ENCODE measurements at places on chromosomes 6 and 20. TPM values are rescaled to one million over a fixed set of nuclear protein-coding genes. Genes with fewer than 3 reads are reported as not detected.

PXMP4 gene
- total RNA-seq: 11.7 TPM

LY86 gene
- 0.89 TPM for total RNA-seq

MAS1 gene
- not detected for total RNA-seq

ENPP3 gene
- total RNA-seq: 0.11 TPM

SLC35A1 gene
- 9.8 TPM for total RNA-seq

MLN gene
- not detected for total RNA-seq

SLC12A5 gene
- not detected for total RNA-seq

DNA sequence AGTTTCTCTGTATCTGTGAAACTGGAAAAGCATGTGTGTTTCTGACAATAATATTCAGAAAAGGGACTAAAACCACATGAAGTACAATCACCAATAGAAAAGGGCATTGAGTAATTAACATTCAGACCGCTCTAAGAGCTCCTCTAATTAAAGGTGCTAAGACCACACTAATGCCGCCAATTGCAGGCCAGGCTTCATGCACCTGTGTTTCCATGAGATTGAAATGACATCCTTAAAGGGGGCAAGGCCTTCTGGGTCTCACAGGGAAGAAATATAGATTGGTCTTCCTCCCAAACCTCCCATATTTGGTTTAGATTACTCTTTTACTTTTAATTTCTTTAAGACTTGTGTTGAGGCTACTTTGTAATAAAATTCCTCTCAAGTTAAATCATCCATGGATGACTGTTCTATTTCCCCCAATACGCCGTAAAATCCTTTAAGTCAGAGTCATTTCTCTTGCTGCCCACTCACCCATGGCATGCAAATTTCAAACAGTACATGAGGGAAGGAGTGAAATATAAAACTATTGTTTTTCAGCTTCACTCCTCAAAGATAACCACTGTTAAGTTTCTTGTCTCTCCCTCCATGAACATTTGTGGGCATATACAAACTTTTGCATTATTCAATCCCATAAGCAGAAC lies 110.6 kb downstream of the UBE3D start:
- no peak for DNase-seq

GRCh38 chr6:41176189-41176588 lies 13.3 kb upstream of the TREM2 start:
- DNase-seq: no peak

DNA sequence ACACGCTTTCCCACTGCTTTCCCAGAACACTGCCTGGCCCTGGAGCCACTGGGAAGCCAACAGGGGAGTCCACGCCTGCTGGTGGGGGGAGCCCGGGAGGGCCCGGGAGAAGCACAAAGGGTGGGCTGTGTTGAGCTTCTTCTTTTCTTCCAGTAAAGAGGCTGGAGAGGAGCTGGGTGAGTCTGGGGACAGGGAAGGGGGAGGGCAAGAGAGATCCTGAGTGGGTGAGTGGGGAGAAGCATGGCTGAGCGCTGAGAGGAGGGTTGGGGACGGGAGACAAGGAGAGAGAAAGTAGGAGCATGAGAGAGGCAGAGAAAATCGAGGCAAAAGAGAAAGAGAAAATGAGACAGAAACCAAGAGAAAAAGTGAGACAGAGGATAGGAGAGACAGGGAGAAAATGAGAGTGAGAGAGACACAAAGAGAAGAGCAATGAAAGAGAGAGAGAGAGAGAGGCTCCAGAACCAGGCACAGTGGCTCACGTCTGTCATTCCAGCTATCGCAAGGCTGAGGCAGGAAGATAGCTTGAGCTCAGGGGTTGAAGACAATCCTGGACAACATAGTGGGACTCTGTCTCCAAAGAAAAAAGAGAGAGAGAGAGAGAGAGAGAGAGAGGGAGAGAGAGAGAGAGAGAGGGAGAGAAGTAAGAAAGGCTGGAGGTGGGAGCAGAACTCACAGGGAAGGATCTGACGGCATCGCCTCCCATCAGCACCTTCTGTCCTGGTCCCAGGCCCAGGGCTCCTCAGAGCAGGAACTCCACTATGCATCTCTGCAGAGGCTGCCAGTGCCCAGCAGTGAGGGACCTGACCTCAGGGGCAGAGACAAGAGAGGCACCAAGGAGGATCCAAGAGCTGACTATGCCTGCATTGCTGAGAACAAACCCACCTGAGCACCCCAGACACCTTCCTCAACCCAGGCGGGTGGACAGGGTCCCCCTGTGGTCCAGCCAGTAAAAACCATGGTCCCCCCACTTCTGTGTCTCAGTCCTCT lies 2.0 kb downstream of the LST1 start:
- no peak for DNase-seq

DNA sequence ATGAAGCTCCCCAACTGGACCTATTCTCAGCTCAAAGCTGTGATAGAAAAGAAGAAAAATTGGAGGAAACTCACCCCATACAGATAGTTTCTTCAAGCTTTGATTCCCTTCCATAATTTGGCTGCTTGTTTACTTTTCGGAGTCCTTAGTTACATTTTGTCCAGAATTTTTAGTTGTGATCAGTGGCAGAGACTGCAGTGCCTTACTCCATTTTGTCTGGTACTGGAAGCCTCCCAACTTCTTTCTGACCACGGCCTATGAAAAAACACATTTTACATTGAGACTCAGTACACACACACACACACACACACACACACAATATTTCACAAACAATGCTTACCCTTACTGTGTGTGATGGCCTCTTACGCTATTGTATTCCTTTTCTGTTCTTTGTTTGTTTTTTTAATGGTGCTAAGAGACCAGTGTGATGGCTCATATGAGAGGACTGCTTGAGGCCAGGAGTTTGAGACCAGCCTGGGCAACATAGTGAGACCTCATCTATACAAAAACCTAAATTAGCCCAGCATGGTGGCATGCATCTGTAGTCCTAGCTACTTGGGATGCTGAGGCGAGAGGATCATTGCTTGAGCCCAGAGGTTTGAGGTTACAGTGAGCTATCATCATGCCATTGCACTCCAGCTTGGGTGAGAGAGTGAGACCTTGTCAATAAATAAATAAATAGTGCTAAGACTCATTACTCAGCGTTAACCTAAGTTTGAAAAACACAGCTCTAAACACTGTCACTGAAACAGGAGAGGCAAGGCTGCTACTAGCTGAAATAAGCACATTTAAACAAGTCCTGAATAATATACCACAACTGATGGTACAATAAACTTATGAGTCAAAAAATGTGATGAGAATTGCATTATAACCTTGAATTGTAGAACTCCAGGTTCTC lies 13.8 kb upstream of the RNF8 start:
- no peak for DNase-seq

DNA sequence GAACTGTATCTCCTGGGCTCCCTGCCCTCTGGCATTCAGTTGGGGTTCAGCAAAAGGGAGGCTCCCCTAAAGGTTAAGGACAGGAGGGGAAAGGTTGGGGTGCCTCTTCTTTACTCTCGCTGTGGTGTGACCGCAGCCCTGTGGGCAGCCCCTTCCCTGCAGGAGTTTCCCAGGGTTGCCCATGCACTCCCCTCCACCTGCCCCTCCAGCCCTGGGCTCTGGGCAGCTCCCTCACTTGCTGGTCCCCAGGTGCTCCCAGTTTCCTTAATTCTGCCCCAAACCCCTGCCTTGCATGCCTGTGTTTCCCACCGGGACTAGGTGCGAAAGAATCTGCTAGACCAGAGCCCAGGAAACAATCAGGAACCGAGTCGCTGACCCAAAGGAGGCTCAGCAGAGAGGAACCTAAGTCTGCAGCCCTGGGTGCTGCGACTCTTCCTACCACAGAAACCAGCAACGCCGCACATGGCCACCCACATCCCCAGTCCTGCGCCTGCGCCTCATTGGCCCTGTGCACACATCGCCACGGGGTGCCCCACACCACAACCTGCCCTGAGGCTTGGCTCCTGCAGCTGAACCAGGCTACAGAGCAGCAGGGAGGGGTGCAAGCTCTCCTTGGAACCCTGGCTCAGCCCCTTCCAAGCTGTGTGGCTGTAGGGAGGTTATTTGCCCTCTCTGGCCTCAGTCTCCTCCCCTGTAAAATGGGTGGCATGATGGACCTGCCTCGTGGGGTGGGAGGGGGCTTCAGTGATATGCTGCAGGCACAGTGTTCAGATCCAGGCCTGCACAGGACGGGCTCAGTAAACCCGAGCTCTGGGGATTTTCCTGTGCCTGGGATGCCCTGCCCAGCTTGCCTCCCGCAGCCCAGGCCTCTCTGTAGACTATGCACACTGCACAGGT lies 487.6 kb downstream of the PREX1 start:
- DNase-seq: no peak

DNA sequence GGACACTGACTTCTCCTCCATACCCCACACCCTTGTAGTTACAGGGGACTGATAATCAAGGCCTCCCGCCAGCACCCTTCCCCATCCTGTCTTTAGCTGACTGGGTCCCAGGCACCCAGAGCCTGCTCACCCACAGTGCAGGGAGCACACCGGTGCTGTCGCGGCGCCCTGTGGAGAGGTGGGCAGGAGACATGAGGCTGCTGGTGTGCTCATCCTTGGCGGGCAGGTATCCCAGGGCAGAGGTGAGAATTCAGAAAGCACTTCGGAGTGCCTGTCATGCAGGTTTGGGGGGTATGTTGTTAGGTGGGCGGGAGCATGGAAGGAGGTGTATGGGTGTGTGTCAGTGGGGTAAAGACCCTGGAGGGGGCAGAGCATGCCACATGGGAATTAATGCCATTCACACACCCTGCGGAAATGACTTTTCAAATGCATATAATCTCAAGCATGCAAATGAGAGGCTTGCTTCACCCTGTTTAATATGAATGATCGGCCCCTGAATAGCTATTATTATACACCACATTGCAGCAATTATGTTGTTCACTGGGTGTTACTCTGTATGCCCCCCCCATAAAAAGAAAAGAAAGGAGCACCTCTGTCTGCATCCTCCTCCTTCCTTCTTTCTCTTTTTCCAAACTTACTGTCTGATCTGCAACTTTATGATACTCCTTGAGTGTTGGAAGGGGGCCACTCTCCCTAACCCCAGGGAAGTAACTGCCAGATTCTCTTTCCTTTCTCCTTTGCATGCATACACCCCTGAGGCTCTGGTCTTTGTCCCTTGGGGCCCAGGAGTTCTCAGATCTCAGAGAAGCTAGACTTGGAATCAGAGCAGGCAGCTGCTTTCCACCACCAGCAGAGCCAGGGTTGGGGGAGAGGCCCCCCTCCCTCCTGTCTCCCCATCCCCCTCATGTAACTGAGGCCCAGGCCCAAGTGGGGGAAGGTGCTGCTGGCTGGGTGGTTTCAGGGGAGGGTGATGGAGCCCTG lies 16.0 kb downstream of the FOXP4 start:
- DNase-seq: no peak

GRCh38 chr6:25578538-25578937 lies 73.5 kb upstream of the SCGN start:
- DNase-seq: no peak

DNA sequence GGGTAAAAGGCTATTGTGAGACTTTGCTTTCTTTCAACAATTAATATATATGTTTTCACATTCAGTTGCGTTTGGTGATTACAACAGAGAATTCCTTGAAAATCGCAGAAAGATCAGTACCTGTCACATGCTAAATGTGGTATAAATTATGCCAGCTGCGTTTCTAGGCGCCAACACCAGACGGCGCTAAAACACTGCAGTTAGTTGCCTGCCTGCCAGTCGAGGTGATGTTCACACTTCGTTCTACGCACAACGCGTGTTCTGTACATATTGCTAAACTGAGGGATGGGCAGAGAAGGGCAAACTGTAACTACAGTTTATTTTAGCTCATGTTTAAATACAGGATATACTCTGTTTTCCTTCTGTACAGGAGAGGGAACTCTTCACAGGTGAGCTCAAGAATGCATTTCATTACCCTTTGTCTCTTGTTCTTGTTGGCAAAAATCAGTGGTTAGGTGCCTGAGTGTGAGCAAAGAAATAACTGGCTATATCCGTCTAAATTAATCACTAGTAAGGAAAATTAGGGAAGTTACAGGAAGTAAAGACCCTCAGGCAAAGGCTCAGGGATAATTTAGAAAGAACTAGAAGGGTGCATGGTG lies 100.1 kb upstream of the RGS17 start:
- DNase-seq: peak; percentile 53

- DNase-seq: no peak
Measured at GRCh38 chr6:128631031-128631430, 110.6 kb upstream of the PTPRK start.

GRCh38 chr20:54596651-54597050 lies 121.3 kb downstream of the DOK5 start:
- DNase-seq: no peak

- DNase-seq: no peak
Measured at GRCh38 chr6:73746787-73747186, 50.8 kb downstream of the CD109 start.

DNA sequence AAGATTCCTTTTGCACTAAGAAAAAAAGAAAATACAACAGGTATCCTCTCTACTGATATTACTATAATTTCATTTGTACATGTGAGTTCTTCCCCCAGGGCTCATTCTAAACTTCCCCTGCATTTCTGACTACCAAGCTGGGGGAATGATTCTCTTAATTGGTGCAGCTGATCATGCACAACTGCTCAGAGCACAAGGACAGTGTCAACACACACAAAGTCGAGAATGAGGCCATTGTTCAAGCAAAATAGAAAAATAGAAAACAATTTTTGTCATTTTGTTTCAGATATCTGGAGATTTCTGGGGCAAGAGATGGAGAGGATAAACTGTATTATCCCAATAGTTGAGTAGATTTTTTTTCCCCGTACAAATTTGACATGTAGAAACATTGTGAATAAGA lies 236.3 kb downstream of the HAO1 start:
- DNase-seq: no peak

DNA sequence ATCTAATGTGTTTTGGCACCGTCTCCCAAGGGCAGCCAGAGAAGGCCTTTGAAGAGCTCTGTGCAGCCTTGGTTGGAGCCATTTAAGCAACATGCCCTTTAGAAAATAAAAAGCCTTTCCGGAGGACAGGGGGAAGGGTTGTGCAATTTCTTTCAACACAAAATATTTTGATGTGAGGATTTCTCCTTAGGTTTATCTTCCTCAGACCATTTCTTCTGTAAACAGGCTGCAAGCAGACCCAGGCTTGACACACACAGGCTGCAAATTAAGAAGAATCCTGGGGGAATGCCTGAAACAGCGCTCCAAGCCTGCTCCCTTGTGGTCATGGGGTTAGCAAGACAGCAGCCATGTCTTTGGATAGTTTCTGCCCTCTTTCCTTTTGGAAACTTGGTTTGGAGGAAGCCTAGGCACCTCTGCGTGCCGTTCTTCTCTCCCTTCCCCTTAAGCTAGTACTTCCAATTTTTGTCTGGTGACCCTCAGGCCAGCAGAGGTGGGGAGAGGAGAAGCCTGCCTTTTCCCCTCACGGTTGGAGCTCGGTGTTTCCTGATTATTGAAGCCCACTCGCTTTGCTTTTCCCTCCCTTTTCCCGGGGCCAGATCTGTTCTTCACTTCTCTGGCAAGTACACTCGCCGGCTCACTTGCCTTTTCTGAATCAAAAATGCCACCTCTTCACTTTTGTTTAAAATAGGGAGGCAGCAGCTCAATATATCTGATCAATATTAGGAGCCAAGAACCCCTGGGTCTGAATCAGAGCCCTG lies 39.6 kb upstream of the NOX3 start:
- no peak for DNase-seq

Measured in Right ventricle myocardium superior (tissue), 1 donor.